ENCODE measurements at places on chromosomes 4 and X. TPM values are rescaled to one million over a fixed set of nuclear protein-coding genes. Genes with fewer than 3 reads are reported as not detected.

The FAM9C gene
- not detected for total RNA-seq

The NPY1R gene
- 0.54 TPM for total RNA-seq

The SPACA5B gene
- not detected for total RNA-seq

The HSD17B13 gene
- total RNA-seq = 0.25 TPM

The PLP1 gene
- total RNA-seq = 0.20 TPM

- no peak for DNase-seq
Measured at GRCh38 chrX:148457279-148457678, 43.1 kb upstream of the AFF2 start.

- no peak for DNase-seq
Measured at GRCh38 chrX:30822764-30823163, 66.3 kb downstream of the TAB3 start.

- no peak for DNase-seq
Measured at GRCh38 chr4:150302553-150302952, 224.3 kb downstream of the DCLK2 start.

- no peak for DNase-seq
Measured at GRCh38 chr4:99190336-99190735, 28.7 kb downstream of the ADH6 start.

DNA sequence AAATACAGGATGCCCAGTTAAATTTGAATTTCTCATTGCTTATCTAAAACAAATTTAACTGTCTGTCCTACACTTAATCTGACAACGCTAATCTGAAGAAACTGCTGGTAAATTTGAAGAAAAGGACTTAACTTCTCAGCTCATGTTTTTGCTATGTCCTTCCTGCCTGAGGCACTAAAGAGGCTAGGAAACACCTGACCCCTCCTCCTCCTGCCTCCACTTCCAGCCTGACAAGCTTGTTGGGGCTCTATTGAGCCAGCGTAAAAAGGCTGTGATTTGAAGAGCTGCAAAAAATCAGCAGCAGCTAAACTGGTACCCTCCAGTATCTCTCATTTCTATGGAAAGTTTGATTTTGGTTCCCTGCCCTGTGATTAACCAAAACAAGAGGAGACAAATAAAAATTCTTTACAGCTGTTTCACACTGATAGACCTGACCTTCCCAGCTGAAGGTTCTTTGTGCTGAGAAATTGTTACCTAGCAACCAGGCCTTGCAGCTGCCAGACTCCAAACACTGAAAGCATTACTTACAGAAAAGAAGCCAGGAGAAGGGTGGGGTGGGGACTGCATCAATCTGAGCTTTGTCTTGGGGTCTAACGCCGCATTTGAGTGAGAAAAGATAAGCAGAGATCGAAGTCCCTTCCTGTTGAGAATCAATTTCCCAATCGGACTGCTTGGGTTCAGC, 35.0 kb downstream of the DCX start:
- DNase-seq = no peak

- DNase-seq = no peak
Measured at GRCh38 chr4:38743866-38744265, 38.9 kb downstream of the TLR10 start.

GRCh38 chr4:128228845-128229795, 58.5 kb downstream of the PGRMC2 start:
- no peak for DNase-seq

DNA sequence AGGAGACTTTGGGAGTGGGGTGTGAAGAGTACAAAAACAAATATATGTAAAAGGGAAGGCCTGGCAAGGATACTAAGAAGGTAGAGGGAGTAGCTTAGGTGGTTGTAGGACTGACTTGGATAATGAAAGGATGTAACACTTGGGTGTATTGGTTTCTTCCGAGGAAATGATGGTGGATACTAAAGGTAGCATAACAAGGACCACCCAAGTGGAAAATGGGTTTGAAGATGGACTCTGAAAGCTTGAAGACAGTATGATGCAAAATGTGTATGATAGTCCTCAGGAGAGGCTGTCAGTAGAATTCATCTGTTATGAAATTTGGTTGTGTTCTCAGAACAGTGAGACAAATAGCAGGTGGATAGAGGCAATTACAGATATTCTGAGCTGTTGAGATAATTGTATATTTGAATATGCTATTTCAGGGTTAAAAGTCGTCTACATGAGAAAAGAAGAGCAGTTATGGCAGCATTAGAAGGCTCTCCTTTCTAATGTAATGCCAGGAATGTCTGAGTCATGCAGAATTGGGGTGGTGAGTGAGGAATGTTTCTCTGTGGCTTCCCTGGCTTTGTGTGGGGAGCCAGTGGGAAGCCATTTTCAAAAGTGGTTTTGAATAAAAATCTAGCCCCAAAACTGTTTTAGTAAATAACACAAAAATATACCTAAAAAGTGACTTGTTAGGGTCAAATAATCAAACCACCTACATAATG, 75.6 kb downstream of the FHIP1A start:
- DNase-seq = no peak

- no peak for DNase-seq
Measured at GRCh38 chr4:11537846-11538245, 109.2 kb upstream of the HS3ST1 start.

DNA sequence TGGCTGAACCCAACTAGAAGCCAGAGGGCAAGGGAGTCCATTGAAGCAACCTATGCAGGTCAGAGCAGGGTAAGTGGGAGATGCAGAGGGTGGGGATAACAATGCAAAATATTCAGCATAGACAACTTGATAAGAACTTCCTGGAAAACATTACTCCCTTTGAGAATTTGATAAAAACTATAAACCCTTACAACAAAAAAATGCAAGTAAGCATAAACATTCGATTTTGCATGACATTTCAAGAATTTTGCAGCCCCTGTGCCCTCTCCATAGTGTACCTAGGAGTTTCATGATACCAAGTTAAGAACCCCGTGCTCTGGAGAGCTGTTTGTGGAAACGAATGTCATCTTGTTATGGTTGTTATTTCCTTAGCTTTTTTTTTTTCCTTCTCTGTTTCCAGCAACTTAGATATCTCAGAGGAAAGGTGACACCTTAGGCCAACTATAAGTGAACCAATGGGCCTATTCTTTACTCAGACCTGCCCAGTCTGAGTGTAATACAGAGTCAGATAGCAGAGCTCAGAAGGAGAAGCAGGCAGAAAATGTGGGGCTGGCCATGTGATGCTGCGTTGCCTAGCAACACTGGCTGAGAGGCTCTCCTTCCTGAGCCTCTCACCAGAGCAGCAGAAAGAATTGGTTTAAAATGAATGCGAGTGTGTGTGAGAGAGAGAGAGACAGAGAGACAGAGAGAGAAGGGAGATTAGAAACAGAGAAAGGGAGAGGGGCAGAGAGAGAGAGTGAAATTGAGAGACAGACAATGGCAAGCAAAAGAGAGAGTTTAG, 36.7 kb upstream of the GABRQ start:
- DNase-seq = peak; percentile 54

- no peak for DNase-seq
Measured at GRCh38 chr4:100742045-100742444, 224.2 kb upstream of the EMCN start.

DNA sequence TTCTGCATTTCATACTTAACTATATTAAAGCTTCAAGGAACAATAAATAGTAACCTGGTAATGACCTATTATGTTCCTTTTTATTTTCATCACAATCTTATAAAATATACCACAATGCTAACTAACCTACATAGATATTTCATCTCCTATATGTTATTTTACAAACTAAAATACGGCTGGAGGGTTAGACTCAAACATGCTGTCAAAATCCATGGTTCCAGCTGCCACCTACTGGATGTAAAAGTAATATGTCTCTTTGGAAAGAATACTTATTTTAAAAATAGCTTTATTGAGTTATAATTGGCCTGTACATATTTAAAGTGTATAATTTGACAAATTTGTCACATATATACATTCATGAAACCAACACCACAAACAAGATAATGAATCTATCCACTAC, 15.0 kb downstream of the RGN start:
- DNase-seq = no peak

- DNase-seq = no peak
Measured at GRCh38 chrX:87409113-87409841, 108.3 kb upstream of the KLHL4 start.

GRCh38 chr4:1792832-1793495, at the start of gene FGFR3:
Gene FGFR3, plus strand, starts transcription at chr4:1793293. Its CDS starts 642 bp downstream, at chr4:1793935.
- no peak for DNase-seq
